ENCODE measurements at places on chromosomes 6 and 20.
A peak's percentile ranks its signal among the peaks of the same experiment; 100 is the strongest.

DNA sequence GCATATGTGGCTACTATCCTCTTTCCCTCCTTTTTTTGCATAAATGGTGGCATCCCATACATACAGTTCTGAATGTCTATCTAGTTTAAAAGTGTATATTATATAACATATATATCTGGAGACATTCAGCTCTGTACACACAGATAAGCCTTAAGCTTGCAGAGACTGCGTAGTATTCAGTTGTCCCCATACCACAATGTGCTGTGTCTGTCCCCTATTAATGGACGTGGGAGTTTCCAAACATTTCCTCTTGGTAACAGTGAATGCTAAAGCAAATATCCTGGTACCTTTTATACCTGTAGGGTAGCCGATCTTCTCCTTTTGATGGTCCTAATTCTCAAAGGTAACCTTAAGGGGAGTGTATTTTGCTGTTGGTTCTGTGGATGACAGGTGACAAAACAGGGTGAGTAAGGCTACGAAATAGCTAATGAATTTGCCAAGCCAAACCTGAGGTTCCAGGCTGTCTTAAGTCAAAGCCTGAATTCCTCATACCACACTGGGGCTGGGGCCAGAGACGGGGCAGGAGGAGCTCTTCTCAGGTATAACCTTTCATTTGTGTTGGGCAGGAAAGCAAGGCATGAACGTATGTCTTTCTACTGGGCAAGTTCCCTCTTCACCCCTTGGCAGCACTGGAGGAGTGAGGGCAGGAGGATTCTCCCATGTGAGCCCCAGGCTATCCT, 7.8 kb upstream of the C2 start:
- DNase-seq, result no peak

DNA sequence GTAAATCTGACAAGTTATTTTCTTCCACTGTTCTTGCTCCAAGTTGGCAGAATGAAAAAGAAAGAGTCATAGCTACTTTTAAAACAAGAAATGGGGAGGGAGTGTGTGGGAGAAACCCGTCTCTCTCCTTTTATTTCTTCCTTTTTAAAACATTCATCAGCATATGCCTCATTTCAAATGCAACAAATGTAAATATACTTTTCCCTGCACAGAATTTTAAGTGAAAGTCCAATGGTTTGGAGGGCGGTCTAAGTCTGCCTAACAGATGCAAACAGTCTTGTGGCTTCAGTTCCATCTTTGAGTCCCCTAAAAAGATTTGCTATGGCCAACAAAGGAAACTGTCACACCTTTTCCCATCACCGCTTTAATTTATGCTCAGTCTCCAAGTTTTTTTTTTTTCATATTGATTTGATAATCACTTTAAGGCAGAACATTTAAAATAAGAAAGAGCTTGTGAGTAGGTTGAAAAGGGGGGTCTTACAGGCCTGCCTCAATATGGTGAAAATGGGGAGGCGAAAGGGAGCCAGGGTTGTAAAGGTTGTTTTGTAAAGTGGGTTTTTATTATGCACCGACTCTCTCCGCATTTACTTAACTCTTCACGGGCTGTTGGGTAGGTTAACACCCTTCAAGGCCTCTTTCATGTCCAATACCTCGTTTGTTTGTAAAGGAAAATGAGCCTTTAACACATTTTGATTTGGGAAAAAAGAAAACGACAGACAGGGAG, 4.6 kb downstream of the TFAP2D start:
- no peak for DNase-seq

DNA sequence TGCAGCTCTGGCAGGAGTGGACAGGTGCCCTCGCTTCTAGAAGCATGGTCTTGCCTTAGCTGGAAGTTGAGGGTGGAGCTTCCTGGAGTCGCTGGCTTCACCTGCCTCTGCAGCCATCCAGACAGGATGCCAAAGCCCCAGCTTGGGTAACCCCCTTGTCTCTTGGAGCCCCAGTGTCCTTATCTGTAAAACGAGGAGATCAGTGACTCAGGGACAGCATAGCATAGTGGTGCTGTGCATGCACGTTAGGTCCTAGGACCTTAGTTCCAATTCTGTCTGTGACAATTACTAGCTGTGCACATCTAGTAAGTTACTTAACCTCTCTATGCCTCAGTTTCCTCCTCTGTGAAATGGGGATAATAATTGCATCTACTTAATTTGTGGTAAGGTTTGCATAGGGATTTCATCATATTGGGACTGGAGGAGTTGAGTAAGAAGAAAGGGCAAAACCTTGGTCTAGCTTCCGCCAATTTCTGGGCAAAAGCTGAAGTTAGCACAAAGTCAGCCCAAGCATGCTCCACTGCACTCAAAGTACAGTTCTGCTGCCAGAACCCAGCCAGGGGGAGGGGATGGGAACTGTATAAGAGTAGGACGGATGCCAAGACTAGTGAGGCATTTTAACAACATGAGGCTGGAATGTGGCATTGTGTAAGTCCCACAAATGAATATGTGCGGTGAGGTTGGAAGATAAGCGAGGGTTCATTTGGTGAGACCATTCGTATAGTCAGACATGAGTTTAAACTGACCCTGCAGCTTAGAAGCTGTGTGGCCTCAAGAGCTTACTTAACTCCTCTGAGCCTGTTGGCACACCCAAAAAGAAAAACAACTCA, 24.5 kb downstream of the TOX2 start:
- DNase-seq, result no peak

- no peak for DNase-seq
These were observed 9.5 kb upstream of the PNRC1 start for GRCh38 chr6:89071036-89071435.

DNA sequence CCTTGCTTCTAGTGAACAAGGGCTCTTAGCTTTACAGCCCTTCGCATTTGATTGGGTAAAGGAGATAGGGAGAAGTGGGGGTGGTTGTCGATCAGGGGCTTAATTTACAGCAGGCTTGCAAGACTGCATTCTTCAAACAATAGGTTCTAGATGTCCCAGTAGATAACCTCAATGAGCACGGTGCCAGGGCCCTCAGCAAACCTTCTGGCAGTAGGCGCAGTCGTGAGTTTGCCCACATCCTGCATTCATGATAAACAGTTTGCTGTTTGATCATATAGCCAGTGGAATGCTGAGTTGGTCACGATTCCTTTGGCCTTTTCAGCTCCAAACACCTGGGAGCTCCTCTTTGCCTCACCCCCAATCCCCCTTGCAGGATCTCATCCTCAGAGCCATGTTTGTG, 27.5 kb downstream of the SUN5 start:
- no peak for DNase-seq

DNA sequence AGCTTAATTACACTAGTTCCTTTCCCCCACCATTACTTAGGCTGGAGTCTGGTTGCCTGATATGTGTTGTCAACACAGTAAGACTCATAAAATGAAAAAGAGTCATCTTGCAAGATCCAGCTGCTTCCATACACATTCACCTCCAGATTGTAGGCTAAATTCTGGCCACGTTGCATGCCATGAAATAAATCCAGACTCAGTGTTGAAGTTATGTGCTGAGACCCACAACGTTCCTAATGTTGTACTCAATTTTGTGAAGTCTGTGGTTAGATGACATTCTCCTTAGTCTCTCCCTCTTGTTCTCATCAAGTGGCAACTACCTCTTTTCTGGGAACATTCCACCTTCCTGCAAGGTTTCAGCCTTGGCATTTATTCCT, 212.3 kb downstream of the LMBRD1 start:
- DNase-seq, result no peak

- DNase-seq, result peak; percentile 62
These were observed 74.1 kb upstream of the TOX2 start for GRCh38 chr20:43840382-43841070.

Measured in HEK293T (cell line).